Heart left ventricle (tissue), 16 donors: ENCODE measurements at places on chromosomes 5 and 9.

DNA sequence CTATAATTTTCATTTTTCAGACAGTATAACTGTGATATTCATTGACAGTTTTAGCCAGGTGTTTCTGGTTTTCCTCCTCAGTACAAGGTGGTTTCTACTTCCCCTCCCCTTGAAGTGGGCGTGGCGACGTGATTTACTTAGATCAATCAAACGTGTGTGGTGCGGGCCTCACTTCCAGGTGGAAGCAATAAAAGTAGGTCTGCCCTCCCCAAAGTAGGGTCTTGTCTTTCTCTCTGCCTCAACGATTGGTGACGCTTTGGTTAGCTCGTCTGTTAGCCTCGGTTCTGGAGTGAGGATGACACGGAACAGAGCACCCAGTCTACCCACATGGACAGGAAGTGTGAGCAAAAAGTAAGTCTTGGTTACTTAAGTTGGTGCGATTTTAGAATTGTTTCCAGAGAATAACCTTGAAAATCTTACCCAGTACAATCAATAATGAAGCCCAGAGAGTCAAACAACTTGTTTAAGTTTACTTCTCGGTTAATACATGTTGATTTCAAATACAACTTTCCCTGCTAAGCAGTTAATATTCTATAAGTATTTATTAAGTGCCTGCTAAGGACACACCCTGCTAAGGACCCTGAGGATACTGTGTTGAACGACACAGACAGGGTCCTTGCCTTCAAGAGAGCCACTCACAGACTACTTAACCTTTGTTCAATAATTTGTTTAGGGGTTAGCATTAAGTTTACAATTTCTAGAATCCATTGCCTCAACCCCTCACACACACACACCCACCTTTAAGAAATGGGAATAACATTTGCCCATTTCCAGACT lies 48.4 kb downstream of the COX7C start:
- no peak for DNase-seq

GRCh38 chr5:137022725-137023124 lies 476.4 kb downstream of the SPOCK1 start:
- no peak for DNase-seq

DNA sequence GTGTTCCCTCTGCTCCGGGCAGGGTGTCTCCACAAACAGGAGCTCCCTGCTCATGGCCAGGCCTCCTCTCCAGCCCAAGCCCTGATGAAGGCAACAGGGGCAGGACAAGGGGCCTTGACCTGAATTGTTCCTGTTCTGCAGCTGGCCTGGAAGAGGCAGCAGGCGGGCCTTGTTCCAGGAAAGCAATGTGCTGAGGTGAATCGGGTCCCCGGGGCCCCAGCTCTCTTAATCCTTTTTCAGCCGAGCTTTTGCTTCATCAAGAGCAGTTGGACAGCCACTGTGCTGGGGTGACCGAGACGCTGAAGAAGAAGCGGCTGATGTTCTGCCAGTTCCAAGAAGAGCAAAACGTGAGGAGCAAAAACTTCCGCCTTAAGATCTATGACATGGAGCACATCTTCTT lies 41.4 kb downstream of the CCDC180 start:
- no peak for DNase-seq

DNA sequence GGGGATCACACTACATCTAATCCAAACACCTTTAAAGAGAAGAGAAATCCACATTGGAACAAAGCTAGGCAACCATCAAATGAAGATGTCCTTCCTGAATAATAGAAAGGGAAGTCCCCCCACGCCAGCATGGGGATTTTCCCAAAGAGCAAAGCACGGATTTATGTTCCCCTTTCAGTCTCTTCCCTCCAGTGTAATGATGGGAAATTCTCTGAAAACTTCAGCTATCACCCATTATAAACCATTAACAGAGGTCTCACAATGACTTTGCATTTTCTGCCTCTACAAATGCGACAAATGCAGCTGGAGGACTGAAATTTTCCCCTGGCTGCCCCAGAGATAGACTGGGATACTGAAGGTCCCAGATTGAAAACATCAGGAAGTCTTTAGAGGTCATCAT lies 368.7 kb downstream of the EFNA5 start:
- no peak for DNase-seq

GRCh38 chr5:27015758-27016157 lies 22.6 kb downstream of the CDH9 start:
- DNase-seq = no peak

- DNase-seq = no peak
Observed at GRCh38 chr5:87405472-87406155, 7.1 kb downstream of the CCNH start.
